ENCODE measurements at places on chromosomes 3 and 15.

DNA sequence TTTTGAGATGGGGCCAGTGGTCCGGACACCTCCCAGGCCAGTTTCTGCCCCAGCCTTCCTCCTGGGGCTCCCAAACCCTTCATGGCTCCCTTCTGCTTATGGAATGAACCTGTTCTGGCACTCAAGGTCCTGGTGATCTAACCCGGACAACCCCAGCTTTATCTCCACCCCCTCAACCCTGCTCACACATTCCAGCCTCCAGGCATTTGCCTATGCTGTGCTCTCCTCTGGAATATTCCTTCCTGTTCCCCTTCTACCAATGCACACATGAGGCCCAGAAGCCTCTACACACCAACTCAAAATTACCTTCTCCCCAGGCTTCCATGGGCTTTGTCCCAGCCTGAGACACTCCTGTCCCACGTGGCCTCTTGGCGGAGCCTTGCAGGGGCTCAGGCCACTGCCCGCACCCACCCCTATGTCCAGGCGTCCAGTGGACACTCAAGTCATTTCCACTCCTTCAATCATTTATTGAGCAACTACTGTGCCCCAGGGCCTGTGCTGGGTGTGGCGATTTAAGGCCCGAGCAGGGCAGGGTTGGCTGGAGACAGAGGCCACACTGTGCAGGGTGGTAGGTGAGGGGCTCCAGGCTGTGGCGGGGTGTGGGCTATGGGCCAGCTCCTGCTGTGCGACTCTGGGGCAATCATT is 18.8 kb downstream of the PLXND1 start:
- no peak for DNase-seq

GRCh38 chr15:62498712-62499111 is 333.6 kb upstream of the C2CD4B start:
- DNase-seq: no peak

DNA sequence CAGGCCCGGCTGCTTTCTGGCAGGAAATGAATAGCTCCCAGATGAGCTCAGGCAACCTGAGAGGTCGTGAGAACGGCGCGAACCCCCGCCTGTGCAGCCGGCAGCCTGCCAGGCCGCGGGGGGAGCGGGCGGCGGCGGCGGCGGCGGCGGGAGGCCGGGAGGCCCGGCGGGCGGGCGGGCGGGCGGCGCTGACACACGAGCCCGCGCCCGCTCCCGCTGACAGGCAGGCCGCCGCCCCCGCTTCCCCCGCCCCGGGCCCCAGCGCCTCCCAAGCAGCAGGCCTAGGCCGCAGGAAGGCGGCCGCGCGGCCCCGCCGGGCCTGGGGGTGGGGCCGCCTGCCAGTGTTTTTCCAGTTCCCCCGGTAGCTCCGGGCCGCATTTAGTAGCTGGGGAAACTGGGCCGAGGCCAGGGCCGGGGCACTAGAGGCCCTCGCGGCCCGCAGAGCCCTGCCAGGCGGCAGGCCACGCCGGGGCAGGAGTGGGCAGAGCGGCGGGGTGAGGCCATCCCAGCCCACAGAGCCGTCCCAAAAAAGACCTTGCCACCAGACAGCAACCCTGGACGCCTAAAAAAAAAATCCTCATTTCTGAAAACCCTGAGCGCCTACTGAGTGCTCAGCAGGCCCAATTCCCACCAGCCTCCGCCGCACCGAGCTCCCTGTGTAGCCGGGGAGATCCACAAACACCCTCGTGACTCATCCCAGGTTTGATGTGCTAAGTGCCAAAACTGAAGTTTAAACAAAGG is 5.6 kb downstream of the HES1 start:
- peak; percentile 45 for DNase-seq

DNA sequence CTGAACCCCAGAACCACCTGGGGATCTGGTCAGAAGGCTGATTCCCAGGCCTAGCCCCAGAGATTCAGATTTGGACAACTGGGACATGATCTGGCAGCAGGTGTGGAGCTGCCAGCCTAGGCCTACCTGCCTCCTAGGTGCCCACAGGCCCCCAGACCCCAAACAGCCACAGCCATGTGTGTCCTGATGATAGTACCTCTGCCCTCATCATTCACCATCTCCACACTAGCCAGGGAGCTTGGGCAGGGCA is 34.7 kb downstream of the HMCES start:
- no peak for DNase-seq

DNA sequence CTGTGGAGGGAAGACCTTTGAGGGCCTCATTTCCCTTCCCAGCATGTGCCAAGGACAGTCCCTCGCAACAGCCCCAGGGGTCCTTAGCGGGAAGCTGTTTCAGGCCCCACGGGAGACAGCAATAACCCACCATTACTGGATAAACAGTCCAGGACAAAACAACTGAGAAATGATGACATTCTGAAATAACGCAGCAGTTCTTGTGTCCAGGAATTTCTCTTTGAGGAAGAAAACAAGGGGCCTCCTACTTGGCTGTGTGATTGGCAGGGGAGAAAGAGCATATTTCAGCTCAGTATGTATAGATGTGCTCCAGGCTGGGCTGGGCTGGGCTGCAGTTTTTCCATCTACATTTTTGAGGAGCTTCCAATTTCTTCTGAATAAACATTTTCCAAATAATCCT is 82.2 kb upstream of the THBS1 start:
- DNase-seq: no peak

DNA sequence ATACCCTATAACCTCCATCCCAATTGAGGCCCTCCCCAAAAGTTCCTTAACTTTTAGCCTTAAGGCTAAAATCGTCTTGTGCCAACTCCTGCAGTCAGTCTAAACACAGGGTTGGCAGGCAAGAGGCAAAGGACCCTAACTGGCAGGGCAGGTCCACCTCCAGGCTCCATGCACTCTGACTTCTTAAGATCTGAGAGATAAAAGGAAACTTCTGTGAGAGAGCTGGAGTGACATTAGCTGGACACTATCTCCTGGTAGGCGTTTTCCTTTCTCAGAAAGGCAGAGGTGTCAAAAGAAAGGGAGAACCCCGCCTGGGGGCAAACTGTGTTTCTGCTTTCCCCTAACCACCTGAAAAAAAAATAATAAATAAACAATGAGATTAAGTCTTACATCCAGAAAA is 3.6 kb downstream of the CHSY1 start:
- DNase-seq: no peak

- DNase-seq: no peak
Observed at GRCh38 chr3:104521606-104522336, 844.9 kb upstream of the ALCAM start.

- no peak for DNase-seq
Observed at GRCh38 chr3:146280864-146281263, 30.0 kb upstream of the PLSCR4 start.

GRCh38 chr3:59654480-59655417 is 604.9 kb upstream of the CFAP20DC start:
- DNase-seq: no peak

GRCh38 chr3:29067007-29067406 is 213.9 kb upstream of the RBMS3 start:
- DNase-seq: no peak

DNA sequence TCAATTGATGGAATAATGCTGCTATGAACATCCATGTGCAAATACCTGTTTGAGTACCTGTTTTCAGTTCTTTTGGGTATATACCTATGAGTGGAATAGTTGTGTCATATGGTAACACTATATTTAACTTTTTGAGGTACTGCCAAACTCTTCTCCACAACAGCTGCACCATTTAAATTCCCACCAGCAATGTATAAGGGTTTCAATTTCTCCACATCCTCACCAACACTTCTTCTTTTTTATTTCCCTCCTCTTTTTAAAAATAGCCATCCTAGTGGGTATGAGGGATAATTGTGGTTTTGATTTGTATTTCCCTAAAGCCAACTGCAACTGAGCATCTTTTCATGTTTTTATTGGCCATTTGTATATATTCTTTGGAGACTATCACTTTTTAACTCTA is 31.3 kb upstream of the ARHGEF3 start:
- DNase-seq: no peak

DNA sequence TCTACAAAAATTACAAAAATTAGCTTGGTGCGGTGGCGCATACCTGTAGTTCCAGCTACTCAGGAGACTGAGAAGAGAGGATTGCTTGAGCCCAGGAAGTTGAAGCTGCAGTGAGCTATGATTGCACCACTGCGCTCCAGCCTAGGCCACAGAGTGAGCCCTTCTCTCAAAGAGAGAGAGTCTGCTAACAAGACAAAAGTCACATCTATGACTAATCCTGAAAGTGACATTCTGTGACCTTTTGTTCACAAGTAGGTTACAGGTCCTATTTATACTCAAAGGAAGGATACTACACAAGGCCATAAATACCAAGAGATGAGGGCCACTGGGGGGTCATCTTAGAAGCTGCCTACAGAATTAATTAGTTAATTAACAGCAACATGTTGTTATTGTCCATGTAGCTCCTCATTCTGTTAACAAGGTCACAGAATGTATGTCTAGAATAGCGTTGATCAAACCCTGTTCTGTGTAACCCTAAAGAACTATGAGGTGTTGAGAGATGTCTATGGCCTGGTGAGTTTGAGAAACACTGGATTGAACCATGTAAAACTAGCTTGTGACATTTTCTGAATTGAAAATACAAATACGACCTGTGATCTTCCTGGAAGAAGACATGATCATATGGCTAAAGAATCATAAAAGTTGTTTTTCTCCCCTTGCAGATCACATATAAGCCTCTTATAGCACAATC is 97.0 kb downstream of the SAMMSON start:
- no peak for DNase-seq

GRCh38 chr3:151299006-151299405 is 17.6 kb downstream of the GPR87 start:
- no peak for DNase-seq

- no peak for DNase-seq
Observed at GRCh38 chr3:112327371-112327951, 5.5 kb upstream of the CD200 start.

GRCh38 chr3:132655471-132655870 is 4.1 kb downstream of the ACAD11 start:
- DNase-seq: no peak

DNA sequence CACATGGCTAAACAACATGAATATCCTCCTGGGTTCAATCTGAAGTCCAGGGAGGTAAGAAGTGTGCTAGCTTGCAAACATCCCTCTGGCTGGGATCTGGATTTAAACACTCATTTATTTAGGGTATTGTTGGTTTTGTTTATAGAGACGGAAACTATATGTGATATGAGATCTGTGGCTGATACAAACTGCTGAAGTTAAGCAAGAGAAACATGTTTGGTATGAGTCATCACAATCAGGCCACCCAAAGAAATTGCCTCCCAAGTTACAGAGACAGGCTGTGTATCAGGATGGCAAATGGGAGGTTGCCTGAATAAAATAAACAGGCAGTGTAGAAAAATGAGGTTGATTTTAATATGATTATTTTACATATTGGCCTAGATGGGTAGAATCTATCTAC is 562.1 kb downstream of the IGSF11 start:
- no peak for DNase-seq

- no peak for DNase-seq
Observed at GRCh38 chr3:130430266-130430665, 84.8 kb downstream of the COL6A5 start.

- DNase-seq: no peak
Observed at GRCh38 chr3:58999774-59000160, 50.1 kb downstream of the CFAP20DC start.

DNA sequence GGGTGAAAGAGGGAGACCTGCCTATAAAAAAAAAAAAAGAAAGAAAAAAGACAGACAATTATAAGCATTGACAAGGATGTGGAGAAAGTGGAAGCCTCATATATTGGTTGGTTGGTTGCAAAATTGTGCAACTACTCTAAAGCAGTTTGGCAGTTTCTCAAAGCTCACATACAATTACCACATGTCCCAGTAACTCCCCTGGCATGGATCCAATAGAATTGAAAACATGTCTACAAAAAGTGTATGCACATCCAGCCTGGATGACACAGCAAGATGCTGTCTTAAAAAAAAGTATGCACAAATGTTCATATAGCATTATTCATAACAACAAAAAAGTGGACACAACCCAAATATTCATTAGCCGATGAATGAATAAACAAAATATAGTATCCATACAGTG is 19.5 kb downstream of the SETMAR start:
- DNase-seq: no peak

DNA sequence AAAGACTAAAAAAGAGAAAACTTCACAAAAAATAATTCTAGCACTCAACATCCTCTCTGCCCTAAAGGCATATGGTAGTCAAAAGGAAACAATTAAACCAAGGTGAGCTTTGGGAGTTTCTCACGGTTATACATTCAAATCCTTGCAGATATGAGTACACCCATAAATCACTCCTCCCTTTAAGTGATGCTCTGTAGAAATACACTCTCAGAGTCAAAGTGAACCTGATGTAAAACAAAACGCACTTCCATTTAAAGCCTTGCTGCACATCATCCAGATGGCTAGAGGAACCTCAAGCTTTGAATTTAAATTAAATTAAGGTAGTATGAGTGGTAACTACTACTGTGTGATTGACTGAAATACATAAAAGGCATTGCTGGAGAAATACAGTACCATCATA is 36.0 kb upstream of the AADAC start:
- DNase-seq: no peak

DNA sequence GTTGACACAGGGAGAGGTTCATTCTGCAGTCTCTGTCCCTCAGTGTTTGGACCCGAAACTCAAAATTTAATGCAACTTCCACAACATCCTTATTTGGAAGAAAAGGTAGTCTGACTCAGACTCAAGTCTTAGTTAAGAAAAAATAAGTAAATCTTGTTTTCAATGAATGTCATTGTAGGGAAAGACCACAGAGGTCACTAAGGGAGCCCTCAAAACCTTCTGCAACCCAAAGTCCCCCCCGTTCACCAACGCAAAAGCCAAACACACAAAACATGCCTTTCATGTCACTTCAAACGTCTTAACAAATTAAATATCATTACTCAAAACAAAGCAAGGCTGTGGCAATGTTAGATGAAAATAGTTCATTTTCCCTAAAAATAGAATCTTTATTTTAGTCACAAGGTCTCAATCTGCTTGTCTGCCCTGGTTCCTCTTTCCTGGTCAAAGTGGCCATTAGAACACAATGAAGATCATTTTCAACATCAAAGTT is 20.9 kb upstream of the SSUH2 start:
- DNase-seq: no peak

GRCh38 chr3:13135251-13135810 is 62.1 kb upstream of the IQSEC1 start:
- no peak for DNase-seq

GRCh38 chr3:26099692-26100091 is 309.8 kb downstream of the OXSM start:
- no peak for DNase-seq

Measured in activated CD4-positive, alpha-beta T cell treated with anti-CD3 and anti-CD28 coated beads, Interleukin-2, amount 50 U/mL, for 1 hour (primary cell).